ENCODE measurements at places on chromosomes 12 and 14.

GRCh38 chr14:101292448-101292847 is 268.8 kb upstream of the DIO3 start:
- DNase-seq, result no peak

DNA sequence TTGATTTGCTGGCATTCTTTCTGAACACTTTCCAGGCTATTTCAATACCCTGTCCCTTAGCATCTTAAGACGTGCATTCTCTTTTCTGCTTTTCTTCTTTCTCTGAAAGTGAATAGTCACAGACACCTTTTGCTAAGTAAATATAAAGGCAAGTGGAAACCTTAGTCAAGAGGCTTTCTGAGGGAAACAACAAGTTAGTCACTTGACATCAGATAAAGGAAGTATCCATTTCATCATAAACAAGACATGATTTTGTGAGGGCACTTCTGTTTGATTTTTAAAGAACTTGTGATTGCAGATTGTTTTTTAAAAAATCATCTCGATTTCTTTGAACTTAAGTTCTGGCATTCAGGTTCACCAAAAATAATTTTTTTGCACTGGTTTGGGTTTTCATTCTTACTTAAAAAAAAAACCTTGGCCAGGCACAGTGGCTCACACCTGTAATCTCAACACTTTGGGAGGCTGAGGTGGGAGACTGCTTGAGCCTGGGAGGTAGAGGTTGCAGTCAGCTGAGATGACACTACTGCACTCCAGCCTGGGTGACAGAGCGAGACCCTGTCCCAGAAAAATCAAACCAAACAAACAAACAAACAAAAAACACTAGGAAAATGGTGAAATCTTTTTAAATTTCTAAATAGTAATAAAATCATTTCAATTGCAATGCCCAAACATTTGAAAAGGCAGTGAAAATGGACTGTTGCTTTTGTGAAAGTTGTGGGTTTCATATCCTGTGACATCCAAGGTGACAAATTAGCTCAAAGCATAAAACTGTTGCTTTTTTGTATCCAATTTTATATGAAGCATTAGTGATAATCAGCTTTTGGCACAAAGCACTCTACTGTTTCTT is 8.3 kb upstream of the KLHL42 start:
- no peak for DNase-seq

DNA sequence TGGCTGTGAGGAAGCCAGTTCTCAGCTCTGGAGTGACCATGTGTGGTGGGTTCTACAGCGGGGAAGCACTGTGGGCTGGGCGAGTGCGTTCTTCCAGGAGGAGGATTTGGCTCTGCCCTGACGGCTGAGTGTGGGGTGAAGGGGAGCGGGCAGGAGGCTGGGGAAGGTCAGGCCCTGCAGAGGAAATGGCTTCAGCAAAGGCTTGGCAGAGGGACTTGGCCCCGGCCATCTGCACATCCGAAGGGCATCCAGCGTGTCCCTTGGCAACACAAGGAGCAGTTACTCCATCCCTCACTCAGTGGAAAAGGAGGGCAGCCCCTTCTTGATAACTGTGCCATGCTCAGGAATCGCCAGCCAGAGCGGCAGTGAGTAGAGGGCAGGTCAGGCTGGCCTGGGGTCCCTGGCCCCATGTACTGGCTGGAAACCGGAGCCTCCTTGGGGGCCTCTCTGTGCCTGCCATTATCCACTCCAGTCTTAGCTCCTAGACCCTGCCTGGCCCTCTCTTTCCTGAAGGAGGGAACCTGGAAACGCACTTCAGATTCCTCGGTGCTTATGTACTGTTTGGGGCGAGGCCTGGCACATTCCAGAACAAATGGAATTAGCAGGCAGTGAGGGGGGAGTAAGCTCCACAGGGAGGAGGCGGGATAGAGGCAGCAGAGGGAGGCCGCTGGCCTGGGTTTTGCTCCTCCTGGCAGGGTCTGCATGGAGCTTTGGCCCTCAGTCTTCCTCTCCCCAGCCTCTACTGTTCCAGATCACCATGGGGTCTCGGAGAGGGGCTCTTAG is 133.6 kb upstream of the NCOR2 start:
- no peak for DNase-seq

DNA sequence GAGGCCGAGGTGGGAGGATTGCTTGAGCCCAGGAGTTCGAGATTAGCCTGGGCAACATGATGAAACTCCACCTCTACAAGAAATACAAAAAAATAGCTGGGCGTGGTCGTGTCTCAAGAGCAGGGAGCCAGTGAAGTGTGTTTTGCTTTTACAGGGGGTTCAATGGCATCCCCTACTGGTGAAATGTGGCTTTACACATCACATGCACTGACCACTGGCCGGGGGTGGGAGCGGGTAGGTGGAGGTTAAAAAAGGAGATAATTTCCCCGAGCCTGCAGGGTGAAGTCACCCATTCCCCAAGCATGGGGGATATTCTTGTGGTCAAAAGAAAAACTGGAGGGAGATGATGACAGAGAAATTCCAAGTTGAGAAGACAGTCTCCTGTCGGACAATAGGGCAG is 63.6 kb upstream of the PWP1 start:
- no peak for DNase-seq

GRCh38 chr14:68955164-68955850 is 23.8 kb downstream of the ACTN1 start:
- DNase-seq, result peak; percentile 56
